ENCODE measurements at places on chromosomes 11 and 22.
A peak's percentile ranks its signal among the peaks of the same experiment; 100 is the strongest.

- no peak for DNase-seq
Observed at GRCh38 chr11:113240790-113241635, 73.4 kb upstream of the TTC12 start.

- peak; percentile 57 for DNase-seq
Observed at GRCh38 chr22:21796863-21797262, 61.3 kb upstream of the YPEL1 start.

- no peak for DNase-seq
Observed at GRCh38 chr11:31419138-31419537, 49.5 kb downstream of the DNAJC24 start.

DNA sequence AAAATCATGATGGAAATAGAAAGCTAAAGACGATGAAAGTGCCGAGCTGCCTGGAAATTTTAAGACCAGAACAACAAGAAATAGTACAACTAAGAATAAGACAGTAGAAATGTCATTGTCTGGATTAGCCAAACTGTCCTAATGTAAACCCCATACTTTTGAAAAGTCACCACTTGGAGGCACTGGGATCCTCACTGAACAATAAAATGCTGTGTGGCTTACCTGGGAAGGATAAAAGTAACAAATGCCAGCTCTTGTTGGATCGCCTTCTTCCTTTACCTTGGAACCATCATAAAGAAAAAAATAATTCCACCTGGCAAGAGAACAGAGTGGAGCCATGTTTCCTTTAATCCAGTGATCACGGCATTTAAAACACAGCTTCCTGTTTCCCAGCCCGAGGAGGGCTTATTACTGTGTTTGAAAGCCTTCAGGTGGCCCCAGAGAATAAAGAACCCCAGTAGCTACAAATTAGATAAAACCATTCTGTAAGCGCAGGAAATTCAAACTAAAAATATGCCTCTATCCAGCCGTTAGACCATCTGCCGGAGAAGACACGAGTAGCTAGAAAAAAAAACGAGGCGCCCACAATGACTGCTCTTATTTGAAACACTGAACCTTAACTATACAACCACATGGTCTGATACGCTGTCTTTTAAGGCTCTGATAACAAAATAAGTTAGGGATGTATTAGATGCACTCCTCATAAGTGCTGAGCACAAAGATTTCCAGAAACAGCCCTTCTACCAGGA, 4.4 kb downstream of the HPS4 start:
- peak; percentile 52 for DNase-seq

GRCh38 chr11:3738241-3738640, 59.1 kb downstream of the NUP98 start:
- no peak for DNase-seq

- DNase-seq = no peak
Observed at GRCh38 chr11:60221181-60221580, 21.8 kb downstream of the MS4A4E start.

DNA sequence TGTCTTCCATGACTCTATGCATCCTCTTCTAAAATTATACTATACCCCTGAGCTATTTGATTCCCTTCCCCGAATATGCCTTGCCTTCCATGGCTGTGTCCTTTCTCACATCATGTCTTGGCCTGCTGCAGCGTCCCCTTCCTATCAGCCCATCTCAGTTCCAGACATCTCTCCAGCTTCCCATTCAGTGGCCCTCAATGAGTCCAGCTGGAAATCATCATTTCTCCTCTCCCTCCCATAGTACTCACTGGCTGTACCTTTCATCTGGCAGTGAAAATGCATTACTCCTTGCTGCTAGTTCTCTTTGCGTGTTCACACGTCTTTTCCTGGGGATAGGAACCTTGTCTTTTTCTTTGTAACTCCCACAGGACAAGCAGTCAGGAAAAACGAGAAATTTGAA, 486.8 kb downstream of the NTM start:
- no peak for DNase-seq

- peak; percentile 92 for DNase-seq
Observed at GRCh38 chr22:35804421-35804820, 86.7 kb downstream of the APOL5 start.

GRCh38 chr11:70397336-70397982, 870 bp upstream of the CTTN start:
- peak; percentile 75 for DNase-seq

Data from SK-MEL-5 (cell line).